ENCODE measurements at places on chromosomes 5 and 9.

DNA sequence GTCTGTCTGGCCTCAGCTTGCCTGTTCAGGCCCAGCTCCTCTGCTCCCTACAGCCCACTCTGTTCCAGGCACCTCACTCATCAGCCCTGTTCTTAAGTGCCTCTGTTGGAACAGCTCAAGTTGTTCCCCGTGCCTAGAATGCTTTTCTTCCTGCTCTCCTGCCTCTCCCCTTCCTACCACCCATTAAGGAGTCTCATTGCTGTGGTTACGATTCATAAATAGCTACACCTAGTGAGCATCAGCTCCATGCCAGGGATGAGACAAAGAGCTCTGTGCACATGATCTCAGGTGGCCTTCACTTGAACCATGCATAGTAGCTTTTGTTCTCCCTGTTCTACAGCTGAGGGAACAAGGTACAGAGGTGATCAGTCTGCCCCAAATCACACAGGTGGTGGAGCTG lies 54.3 kb downstream of the PSD2 start:
- DNase-seq: no peak

- DNase-seq: no peak
Observed at GRCh38 chr9:93125331-93125894, 8.6 kb downstream of the NINJ1 start.

GRCh38 chr5:168836603-168837231 lies 257.5 kb upstream of the PANK3 start:
- DNase-seq: no peak

- no peak for DNase-seq
Observed at GRCh38 chr5:95649274-95649673, 2.7 kb downstream of the RFESD start.

GRCh38 chr5:77718934-77719610 lies 57.1 kb downstream of the TBCA start:
- no peak for DNase-seq

DNA sequence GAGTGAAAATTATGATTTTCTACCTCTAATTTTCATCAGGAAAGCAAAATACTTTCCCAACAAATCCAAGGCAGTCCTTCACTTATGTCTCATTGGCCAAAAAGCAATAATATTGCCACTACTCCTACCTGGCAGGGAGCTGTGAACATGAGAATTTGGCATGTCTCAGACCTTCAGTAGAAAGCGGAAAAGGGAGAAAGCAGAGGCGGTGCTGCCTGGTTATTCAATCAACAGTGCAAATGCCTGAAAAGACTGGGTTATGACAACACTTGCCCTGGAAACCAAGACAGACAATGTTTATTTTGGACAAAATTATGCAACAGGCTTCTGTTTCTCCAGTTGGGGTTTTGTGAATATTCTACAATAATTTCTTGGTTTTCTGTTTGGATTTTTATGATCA lies 194.4 kb downstream of the TAF11L14 start:
- no peak for DNase-seq

- DNase-seq: no peak
Observed at GRCh38 chr9:68821911-68822310, 116.9 kb downstream of the PIP5K1B start.
